ENCODE measurements at places on chromosomes 11 and 22.

DNA sequence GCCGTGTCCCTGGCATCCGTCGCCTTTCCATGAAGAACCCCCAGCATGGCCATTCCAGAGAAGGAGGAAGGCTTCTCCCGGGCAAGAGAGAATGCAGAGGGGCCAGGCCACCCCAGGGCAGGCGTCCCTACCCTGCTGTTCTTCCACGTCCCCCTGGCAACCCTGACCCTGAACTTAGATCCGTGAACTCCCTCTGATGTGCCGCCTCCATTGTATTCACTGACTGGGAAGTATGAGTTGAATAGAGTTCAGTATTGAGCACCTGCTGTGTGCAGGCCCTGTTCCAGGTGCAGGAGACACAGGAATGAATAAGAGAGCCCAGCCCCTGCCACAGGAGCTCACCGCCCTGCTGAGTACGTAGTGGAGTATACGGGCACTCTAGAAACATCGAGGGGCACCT, 29.1 kb upstream of the RELT start:
- DNase-seq: no peak

DNA sequence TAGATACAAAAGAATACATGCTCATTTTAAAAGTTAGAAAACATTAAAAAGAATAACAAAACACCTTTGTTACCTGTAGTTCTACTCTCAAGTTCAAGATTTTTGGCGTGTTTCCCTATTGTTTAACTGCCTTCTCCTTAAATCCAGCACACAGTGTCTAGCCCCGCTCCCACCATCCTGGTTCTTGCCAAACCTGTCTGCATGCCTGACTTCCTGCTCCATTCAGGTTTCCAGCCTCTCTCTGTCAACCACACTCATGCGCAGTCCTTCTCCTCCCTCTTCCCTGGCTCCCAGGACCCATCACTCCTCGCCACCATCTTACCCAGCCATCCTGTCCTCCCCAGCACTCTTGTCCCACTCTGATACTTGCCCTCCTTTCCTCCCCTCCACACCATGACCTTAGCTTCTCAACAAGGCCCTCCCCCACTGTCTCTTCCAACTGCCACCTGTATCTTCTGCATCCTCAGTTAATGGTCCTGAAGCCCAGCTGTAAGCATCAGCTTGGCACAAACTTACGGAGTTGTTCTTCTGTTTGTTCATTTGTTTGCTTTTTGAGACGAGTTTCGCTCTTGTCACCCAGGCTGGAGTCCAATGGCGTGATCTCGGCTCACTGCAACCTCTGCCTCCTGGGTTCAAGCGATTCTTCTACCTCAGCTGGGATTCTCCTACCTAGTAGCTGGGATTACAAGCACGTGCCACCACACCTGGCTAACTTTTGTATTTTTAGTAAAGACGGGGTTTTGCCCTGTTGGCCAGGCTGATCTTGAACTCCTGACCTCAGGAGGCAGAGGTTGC, 7.5 kb upstream of the MYH9 start:
- DNase-seq: no peak

DNA sequence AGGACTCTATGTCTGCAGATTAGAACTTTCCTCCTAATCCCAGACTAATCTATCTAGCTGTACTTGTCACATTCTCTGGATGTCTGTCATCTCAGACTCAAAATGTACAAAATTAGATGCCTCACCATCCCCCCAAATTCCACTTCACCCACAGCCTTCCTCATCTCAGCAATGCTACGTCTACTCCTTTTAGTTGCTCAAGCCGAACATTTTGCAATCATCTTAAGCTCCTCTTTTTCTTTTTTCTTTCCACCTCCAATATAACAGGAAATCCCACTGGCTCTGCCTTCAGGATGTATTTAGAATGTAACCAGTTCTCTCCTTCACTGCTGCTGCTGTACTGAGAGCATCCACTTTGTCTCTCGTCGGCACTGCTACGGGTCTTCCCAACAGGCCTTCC, 1091.8 kb downstream of the TBC1D22A start:
- DNase-seq: no peak

- DNase-seq: no peak
These were observed 97.5 kb upstream of the FSHB start for GRCh38 chr11:30133281-30133680.

- DNase-seq: no peak
These were observed 94.4 kb upstream of the ALX4 start for GRCh38 chr11:44404301-44404700.

- DNase-seq: no peak
These were observed 24.1 kb upstream of the CCDC89 start for GRCh38 chr11:85709941-85710702.

DNA sequence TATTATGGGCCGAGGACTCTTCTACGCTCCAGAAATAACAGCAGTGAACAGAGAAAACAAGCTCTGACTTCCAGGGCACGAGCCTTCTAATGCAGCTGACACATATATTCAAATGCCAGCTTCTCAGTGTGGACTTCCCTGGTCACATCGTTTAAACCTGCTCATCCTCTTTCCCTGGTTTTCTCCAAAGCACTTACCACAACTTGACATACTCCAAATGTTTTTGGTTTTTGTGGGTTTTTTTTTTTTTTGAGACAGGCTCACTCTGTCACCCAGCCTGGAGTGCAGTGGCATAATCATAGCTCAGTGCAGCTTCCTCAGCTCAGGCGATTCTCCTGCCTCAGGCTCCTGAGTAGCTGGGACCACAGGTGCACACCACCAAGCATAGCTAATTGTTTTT, 105.5 kb downstream of the MICAL3 start:
- peak; percentile 89 for DNase-seq

GRCh38 chr11:74984070-74984469, 4.7 kb upstream of the NEU3 start:
- DNase-seq: no peak

GRCh38 chr11:12377106-12377823, at the start of gene PARVA:
PARVA (plus strand) TSS chr11:12377571; CDS start chr11:12377648, 77 bp downstream.
- DNase-seq: peak; percentile 93

- no peak for DNase-seq
These were observed 18.2 kb downstream of the APOL4 start for GRCh38 chr22:36183446-36183845.

DNA sequence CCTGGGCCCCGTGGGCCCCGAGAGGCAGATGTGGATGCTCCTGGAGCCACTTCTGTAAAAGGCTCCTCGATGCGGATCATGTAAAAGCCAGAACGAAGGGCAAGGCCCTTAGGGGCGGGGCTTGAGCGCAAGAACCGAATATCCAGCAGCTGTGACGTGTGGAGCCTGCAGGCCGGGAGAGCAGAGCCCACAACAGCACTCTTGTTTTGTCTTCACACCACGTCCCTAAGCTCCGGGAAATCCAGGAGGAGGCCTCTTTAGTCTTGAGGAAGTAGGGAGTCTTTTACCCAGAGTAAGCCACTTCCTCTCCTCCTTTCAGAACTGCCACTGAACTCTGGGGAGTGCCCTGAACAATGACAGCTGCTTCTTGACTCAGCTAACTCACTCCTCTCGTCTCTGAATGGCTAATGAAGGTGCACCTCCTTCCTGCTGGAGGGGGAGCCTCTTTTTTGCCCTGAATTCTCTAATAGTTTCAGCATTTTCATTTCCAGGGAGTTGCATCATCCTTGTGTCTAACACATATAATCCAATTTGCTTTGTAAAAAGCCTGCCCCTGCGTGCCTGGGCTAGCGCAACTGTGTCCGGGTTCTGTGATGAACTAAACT, 12.5 kb downstream of the L3MBTL2 start:
- peak; percentile 85 for DNase-seq

- no peak for DNase-seq
These were observed 243.7 kb downstream of the BRD1 start for GRCh38 chr22:49583886-49584505.

DNA sequence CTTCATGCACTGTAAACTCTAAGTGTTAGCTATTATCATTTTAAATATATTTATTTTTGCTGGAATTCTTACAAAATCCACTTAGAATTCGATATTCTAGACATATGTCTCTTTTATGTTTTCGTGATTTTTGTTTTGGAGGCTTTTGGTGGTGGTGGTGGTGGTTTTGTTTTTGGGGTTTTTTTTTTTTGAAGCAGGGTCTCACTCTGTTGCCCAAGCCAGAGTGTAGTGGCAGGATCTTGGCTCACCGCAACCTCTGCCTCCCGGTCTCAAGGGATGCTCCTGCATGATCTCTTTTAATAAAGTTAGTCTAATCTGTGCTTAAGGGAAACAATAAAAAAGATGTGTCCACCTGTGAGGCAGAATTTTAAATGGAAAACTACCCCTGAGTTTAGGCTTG, 117.7 kb downstream of the MRTFA start:
- DNase-seq: no peak

- peak; percentile 28 for DNase-seq
These were observed 41.1 kb downstream of the GRAMD4 start for GRCh38 chr22:46661221-46661851.

DNA sequence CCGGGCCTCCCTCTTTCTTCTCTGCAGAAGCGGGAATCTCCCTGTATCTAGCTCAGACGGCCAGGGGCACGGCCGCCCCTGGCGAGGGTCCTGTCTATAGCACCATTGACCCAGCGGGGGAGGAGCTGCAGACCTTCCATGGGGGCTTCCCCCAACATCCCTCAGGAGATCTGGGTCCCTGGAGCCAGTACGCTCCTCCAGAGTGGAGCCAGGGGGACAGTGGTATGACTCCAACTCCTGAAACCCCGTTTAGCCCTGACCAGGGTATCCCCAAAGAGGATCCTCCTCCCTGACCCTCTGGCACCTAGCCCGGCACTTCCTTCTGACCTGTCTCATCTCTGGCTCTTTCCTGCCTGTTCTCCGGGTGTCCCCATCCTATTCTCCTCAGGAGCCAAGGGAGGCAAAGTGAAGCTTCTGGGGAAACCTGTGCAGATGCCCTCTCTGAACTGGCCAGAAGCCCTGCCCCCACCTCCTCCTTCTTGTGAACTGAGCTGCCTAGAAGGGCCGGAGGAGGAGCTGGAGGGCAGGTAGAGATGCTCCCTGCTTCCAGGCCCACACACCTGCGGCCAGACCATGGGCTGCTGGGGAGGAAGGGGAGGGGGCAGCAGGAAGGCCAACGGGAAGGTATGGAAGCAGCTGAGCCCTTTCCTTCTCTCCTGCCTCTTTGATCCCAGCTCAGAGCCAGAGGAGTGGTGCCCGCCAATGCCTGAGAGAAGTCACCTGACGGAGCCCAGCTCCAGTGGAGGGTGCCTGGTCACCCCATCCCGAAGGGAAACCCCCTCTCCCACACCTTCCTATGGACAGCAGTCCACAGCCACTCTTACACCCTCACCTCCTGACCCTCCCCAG, 12.9 kb downstream of the ROBO3 start:
- no peak for DNase-seq

DNA sequence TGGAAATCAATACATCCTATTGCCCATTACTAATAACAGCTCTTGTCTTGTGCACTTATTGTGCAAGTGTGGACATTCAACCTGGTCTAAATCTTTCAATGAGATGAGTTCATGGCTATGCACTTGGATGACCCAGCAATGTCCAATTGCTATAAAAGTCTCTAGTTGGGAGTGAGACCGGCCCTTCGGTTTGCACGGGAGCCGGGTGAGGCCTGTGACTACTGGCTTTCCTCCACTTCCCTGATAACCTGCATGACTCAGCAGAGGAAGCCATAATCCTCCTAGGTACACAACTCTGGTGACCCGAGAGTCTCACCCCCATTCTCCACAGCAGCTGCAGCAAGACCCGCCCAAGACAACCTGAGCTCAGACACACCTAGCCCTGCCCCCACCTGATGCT, 135.9 kb upstream of the PAX6 start:
- no peak for DNase-seq

DNA sequence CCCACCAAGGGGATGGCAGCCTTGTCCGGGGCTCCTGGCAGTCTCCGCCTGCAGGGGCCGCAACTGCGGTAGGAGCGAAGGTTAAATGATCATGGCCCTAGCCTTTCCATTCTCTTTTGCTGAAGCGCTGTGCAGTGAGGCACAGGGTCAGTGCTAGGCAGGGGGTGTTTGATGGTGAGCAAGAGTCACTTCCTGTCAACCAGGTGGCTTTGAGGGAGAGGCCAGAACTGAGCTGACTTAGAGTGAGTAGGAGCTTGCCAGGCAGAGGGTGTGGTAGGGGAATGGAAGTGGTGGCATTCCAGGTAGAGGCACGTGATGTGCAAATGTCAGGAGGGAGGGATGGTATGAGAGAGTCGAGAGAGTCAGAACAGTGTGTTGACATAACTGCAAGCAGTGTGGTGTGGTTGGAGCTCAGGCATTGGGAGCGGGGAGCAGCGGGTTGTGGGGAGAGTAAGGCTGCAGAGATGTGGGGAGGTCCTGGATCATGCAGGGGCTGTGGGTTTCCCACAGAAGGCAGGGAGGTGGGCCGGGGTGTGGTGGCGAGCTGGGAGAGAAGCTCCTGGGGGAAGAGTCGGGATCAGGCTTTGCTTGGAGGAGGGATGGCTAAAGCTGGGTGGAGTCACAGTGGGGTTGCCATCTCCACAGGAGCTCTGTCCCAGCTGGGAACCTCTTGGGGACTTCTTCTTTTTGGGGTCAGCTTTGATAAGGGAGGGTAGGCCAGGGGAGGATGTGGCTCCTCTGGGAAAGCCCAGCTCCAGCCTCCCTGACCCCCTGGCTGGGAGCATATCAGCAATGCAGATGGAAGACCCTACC, 33.3 kb downstream of the AMPD3 start:
- DNase-seq: no peak

DNA sequence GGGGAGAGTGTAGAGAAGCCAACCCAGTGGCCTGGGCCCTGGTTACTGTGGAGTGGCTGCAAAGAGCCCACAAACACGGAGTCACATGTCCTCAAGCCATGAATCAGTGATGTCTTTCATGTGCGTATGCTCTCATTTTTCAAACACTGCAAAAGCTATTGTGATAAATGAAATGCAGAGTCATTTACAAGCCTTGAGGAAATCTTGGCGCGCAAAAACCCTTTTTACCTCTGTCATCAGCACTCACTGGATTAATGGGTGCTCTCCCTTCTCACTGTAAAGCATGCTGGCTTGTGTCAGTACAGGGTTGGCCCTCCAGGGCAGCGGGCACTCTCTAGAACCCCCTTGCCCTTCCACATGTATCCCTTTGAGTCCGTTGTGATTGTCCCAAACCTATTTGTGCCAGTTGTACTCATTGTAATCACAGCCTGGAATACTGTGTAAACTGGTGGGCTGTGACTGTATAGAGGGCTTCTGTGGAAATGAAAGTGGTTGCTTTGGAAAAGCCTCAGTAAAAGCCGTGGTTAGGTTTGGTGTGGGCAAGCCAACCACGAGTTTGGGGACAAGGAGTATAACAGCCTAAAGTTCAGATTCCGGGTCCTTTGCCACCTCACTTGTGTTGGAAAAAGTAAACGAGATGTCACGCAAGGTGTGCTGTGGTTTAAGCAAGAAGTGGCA, 10.4 kb downstream of the GNAZ start:
- DNase-seq: no peak

DNA sequence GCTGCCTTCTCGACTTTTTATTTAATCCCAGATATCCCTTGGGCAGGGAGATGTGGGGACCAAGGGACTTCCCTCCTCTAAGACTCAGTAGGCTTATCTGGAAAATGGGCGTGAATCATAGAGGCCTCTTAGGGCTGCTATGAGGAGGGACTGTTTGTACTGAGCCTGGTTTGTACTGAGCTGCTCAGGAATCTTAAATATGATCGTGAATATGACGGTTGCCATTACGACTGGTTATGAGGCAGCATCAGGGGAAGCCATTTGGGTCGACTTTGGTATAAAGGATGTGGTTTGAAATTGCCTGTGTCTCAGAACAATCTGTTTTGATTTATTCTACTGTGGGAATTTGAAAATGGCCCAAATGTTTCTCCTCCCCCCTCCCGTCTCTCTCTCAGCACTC, 20.6 kb downstream of the TSPAN18 start:
- DNase-seq: peak; percentile 74

Data from EH (cell line).